CD4-positive, alpha-beta memory T cell (primary cell): ENCODE measurements at places on chromosomes 11 and 22. TPM values are rescaled to one million over a fixed set of nuclear protein-coding genes. Genes with fewer than 3 reads are reported as not detected.
A peak's percentile ranks its signal among the peaks of the same experiment; 100 is the strongest.

DNA sequence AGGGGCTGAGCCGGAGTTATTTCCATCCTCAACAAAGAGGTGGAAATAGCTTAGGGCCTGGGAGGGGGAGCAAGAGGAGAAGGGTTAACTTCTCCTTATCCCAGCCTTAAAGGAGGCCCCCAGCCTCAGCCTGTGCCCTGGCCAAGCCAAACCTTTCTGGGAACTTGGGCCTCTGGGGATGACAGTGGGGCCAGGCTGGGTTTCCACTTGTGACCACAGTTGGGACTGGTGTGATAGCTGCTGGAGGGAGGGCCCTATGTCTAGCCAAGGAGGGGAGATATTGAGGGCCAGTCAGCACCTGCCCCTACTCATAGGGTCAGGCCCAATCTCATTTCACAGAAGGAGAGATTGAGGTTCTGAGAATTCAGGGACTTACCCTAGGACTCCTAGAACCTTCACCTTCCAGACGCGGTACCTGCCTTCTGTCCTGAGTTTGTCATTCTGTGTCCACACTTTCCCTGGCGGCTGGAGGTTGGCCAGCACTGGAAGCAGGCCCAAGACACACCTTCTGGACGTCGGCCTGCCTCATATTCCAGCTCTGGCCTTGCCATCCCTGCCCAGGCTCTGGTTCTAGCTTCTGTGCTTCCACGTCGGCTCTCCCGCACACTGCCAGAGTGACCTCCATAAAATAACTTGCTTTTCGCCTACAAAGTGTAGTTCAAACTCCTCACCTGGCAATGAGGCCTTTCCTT, 3.1 kb downstream of the RELT start:
- H3K4me1 ChIP-seq: peaks cover 79% of the 10 kb centered on the region
- H3K36me3 ChIP-seq: no peaks in the 10 kb centered on the region
- no peaks in the 10 kb centered on the region for H3K27me3 ChIP-seq
- no peak overlapping the region for H3K4me3 ChIP-seq

- peaks cover 48% of the 10 kb centered on the region for H3K4me1 ChIP-seq
- H3K4me3 ChIP-seq: no peak overlapping the region
- H3K27me3 ChIP-seq: no peaks in the 10 kb centered on the region
- peaks cover 4% of the 10 kb centered on the region for H3K36me3 ChIP-seq
- H3K27ac ChIP-seq: no peak overlapping the region
These were observed 67.0 kb downstream of the MAML2 start for GRCh38 chr11:96275801-96276594.

- H3K36me3 ChIP-seq: no peaks in the 10 kb centered on the region
- H3K4me3 ChIP-seq: no peak overlapping the region
- H3K27ac ChIP-seq: no peak overlapping the region
- no peaks in the 10 kb centered on the region for H3K4me1 ChIP-seq
- H3K27me3 ChIP-seq: no peaks in the 10 kb centered on the region
These were observed 12.6 kb downstream of the LRRC75B start for GRCh38 chr22:24580276-24580675.

GRCh38 chr11:27812341-27812740, 112.1 kb upstream of the BDNF start:
- no peaks in the 10 kb centered on the region for H3K36me3 ChIP-seq
- H3K27me3 ChIP-seq: no peaks in the 10 kb centered on the region
- H3K27ac ChIP-seq: no peak overlapping the region
- H3K4me3 ChIP-seq: no peak overlapping the region
- DNase-seq: no peak
- H3K4me1 ChIP-seq: no peaks in the 10 kb centered on the region

DNA sequence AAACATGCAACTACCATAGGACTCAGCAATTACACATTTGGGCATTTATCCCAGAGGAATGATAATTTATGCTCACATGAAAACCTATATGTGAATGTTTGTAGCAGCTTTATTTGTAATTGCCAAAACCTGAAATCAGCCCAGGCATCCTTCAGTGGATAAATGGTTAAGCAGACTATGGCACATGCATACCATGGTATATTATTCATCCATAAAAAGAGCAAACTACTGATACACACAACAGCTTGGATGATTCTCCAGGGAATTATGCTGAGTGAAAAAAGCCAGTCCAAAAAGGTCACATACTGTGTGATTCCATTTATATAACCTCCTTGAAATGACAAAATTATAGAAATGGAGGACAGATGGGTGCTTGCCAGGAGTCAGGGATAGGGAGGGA, 86.7 kb downstream of the ALX4 start:
- H3K4me1 ChIP-seq: peaks cover 9% of the 10 kb centered on the region
- no peak overlapping the region for H3K4me3 ChIP-seq
- no peak overlapping the region for H3K27ac ChIP-seq
- no peak for DNase-seq
- H3K36me3 ChIP-seq: no peaks in the 10 kb centered on the region

DNA sequence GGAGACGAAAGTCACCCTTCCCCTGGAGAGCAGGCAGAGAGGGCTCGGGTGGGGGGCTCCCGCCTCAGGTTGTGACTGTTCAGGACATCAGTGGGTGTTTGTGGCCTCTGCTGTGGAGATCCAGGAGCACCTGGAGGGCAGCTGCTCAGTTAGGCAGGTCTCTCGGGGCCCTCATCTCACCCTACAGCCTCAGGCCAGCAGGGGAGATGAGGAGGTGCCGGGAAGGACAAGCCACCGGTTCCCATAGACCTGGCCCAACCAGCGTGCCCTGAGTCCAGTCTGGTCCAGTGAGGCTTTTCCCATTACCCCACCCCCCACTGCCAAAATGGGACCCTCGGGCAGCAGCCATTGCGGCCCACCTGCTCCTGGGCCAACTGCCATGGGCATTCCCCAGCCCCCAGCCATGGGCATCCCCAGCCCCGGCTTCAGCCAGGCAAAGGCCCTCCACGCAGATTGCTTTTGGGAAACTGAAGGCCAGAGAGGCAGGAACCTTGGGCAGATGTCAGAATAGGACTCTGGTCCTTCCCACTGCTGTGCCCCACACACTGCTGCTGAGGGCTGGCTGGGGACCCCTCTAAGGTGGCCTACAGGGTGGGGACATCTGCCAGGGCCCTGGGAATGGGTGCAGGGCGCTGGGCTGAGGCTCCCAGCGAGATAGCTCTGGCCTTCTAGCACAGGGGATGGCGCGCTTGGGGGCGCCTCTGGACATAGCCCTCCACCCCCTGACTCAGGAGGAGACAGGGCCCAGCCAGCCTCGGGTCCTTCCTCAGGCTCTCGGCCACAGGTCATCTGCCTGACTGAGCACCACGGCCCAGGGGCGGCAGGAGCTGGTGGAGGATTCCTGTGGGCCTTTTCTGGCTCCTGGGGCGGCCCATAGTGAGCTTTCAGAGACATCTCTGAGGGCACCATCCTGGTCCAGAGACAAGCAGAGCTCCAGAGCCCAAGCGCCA, 4.8 kb downstream of the PIM3 start:
- H3K4me3 ChIP-seq: no peak overlapping the region
- H3K27ac ChIP-seq: peak overlapping the region; percentile 21
- H3K4me1 ChIP-seq: peaks cover 45% of the 10 kb centered on the region

The TENM4 gene
- not detected for total RNA-seq
